GM12878 (cell line): ENCODE measurements at places on chromosomes 3 and 15. TPM values are rescaled to one million over a fixed set of nuclear protein-coding genes. Genes with fewer than 3 reads are reported as not detected.

The EFHB gene
- 0.37 TPM in 1 of 2 replicates, not detected in the other for total RNA-seq

DNA sequence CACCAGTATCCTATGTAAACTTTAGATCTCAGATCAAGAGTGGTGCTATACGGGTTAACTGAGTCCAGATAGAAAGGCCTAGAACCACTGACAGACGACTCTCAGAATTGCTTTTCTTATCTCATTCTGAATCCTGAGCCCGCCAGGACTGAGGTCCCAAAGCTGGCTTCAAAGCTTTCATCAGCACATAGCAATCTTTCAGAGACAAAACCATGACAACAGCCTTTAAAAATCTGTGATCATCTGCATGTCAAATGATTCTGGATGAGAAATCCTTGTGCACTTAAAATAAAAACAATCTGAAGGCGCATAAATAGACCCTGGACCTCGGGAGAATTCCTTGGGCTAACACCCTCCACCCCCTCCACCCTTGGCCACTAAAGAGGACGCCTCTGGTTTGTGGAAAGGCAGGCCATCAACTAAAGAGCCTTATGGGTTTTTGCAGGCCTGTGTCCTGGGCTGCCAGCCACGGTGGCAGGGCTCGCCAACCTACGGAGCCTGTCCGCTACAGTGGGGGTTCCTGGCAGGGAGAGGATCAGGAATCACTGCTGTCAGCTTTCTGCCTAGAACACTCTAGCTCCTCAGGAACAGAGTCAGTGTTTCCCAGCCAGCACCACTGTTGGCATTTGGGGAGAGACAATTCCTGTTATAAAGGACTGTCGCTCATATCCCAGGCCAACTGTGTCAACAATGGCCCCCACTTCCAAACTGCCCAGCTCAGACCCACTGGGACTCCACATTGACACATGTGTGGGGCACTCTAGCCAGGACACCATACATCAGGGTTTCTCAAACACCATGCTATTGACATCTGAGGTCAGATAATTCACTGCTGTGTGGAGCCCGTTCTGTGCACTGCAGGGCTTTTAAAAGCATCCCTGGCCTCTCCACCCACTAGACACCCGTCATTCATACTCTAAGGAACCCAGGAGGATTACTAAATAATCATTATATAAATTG lies 20.2 kb downstream of the TLE3 start:
- no peak for DNase-seq
- H3K36me3 ChIP-seq = peaks cover 34% of the 10 kb centered on the region
- H3K27me3 ChIP-seq = no peaks in the 10 kb centered on the region
- no peaks in the 10 kb centered on the region for H3K4me1 ChIP-seq
- no peak overlapping the region for H3K4me3 ChIP-seq

DNA sequence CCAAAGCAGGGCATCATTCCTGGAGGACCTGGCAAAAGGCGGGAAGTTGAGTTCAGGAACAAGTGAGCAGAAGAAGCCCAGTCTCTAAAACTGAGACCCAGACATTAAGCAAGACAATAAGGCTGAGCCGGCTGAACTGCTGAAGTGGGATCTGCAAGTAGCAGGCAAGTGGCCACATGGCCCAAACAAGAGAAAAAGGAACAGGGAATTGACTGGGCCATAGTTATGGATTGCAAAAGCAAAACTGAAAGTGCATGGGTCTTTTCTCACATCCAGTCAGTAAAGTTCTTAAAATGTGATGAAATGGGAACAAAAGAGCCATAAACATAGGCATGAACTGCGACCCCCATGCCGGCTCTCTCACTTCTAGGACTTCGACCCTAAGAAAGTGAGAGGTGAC lies 101.2 kb downstream of the SCN11A start:
- no peak overlapping the region for H3K27ac ChIP-seq
- no peaks in the 10 kb centered on the region for H3K36me3 ChIP-seq
- H3K4me1 ChIP-seq = no peaks in the 10 kb centered on the region
- H3K4me3 ChIP-seq = no peak overlapping the region
- no peak for DNase-seq

The HSPBAP1 gene
- total RNA-seq = 6.2 and 7.8 TPM in 2 replicates

The CAMK1 gene
- total RNA-seq = 0.61 and 0.64 TPM in 2 replicates

The CPNE4 gene
- total RNA-seq = 0.37 and 0.54 TPM in 2 replicates

The SLC2A2 gene
- total RNA-seq = 0.10 and 0.19 TPM in 2 replicates

- no peak overlapping the region for H3K4me3 ChIP-seq
- no peak for DNase-seq
- H3K27ac ChIP-seq = no peak overlapping the region
- no peaks in the 10 kb centered on the region for H3K4me1 ChIP-seq
Measured at GRCh38 chr15:73941044-73941443, 14.8 kb downstream of the LOXL1 start.

- no peak overlapping the region for H3K4me3 ChIP-seq
- DNase-seq = no peak
- H3K36me3 ChIP-seq = no peaks in the 10 kb centered on the region
- no peaks in the 10 kb centered on the region; the same call in none of the 2 replicates for H3K27me3 ChIP-seq
Measured at GRCh38 chr3:124221422-124221821, 229.5 kb upstream of the ROPN1 start.

The EPHA6 gene
- not detected in 2 replicates for total RNA-seq

DNA sequence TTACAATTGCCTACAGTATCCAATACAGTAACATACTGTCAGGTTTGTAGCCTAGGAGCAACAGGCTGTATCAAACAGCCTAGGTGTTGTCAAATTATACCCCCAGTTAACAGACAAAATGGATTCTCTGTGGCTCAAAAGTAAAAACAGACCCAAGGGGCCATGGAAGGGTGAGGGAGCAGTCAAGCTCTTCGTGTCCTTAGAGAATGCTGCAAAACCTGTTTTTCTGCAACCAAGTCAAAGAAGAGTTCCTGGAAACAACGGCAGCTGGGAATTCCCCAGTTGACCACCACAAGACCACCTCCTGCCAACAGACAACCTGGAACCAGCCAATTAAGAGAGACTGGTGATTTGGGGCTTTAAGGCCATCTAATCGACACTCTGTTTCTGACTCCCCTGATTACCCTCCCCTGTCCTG lies 11.1 kb upstream of the THUMPD3 start:
- no peak overlapping the region for H3K4me3 ChIP-seq
- no peak overlapping the region for H3K27ac ChIP-seq
- no peaks in the 10 kb centered on the region for H3K36me3 ChIP-seq
- H3K27me3 ChIP-seq = no peaks in the 10 kb centered on the region

- no peaks in the 10 kb centered on the region for H3K36me3 ChIP-seq
- no peak overlapping the region for H3K4me3 ChIP-seq
- no peak overlapping the region for H3K27ac ChIP-seq
- no peak for DNase-seq
- H3K4me1 ChIP-seq = no peaks in the 10 kb centered on the region
Measured at GRCh38 chr3:61535826-61536225, 25.5 kb upstream of the PTPRG start.

The ATP10A gene
- 1.1 and 1.5 TPM in 2 replicates for total RNA-seq

DNA sequence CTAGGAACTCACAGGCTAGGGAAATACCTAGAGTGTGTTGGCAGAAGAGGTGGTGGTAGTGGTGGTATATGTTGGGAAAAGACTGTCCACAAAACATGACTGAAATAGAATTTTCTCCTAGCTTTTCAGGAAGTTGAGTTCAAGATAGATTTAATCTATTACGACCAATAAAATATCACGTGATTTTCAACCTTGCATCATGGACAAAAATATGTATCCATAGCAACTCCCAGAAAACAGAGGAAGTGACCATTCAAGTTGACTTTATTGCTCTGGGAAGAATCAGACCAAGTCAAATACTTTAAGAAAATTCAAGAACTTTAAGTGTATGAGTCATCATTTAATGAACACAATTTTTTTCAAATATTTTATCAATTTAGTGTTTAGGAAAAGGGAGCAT lies 347.0 kb upstream of the ZNF385D start:
- no peaks in the 10 kb centered on the region for H3K4me1 ChIP-seq
- no peak overlapping the region for H3K27ac ChIP-seq
- no peaks in the 10 kb centered on the region for H3K27me3 ChIP-seq
- DNase-seq = no peak

DNA sequence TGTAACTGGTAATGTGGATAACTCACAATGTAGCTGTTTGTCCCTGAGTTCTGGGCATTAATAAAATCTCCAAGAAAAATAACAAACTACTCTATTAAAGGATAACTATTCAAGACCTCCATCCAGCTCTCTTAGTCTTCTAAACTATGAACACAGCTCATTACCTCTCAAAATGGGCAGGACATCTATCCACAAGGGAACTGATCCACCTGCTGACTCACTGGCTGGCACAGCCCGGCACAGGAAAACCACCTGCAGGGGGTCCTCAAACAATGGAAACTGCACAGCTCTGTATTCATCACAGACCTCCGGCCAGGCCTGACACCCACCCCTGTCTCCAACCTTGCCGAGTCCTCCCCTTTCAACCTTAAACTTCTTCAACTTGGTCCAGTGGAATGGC lies 255.4 kb downstream of the TJP1 start:
- H3K27ac ChIP-seq = no peak overlapping the region
- H3K4me1 ChIP-seq = no peaks in the 10 kb centered on the region
- no peaks in the 10 kb centered on the region for H3K27me3 ChIP-seq

The COX5A gene
- total RNA-seq = 420 and 445 TPM in 2 replicates

The TMF1 gene
- total RNA-seq = 18.5 and 19.0 TPM in 2 replicates

The FSTL1 gene
- total RNA-seq = 1.0 and 1.7 TPM in 2 replicates

The UBE2E1 gene
- total RNA-seq = 162 and 167 TPM in 2 replicates

DNA sequence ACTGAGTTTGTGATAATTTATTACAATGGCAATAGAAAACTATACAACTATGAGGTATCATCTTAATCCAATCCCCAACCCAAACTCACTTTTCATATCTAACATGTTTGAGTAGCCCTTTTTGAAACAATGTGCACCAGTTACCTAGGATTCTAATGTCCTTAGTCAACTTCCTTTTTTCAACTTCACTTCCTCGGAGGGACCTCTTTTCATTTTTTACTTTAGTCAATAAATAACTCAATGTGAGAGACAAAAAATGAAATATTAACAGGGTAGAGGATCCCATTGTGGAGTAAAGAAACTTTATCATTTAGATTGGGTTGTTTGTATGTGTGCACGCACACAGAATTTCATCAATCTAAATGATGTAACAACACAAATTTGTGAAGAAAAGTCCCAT lies 193.6 kb upstream of the LRRC3B start:
- no peak for DNase-seq
- no peaks in the 10 kb centered on the region for H3K4me1 ChIP-seq
- no peak overlapping the region for H3K27ac ChIP-seq
- H3K27me3 ChIP-seq = no peaks in the 10 kb centered on the region

DNA sequence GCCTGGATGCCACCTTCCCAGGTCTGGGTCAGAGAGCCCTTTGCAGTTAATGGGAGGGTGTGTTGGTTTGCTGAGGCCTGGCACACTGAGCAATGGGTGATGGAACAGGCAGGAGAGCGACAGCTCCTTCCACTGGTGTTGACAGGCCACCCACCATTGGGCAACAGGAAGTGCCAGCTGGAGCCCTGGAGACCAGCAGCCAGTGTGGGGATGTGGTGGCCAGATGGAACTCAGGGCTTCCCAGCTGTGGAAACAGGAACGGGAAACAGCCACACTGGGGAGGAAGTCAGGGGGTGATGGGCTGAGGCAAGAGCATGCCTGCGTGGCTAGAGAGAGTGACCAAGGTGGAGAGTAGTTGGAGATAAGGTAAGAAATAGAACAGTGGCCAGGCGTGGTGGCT lies 9.3 kb downstream of the PSTPIP1 start:
- peaks cover 22% of the 10 kb centered on the region for H3K4me1 ChIP-seq
- no peaks in the 10 kb centered on the region for H3K36me3 ChIP-seq
- no peak overlapping the region for H3K4me3 ChIP-seq
- DNase-seq = no peak
- no peaks in the 10 kb centered on the region for H3K27me3 ChIP-seq
- H3K27ac ChIP-seq = no peak overlapping the region

DNA sequence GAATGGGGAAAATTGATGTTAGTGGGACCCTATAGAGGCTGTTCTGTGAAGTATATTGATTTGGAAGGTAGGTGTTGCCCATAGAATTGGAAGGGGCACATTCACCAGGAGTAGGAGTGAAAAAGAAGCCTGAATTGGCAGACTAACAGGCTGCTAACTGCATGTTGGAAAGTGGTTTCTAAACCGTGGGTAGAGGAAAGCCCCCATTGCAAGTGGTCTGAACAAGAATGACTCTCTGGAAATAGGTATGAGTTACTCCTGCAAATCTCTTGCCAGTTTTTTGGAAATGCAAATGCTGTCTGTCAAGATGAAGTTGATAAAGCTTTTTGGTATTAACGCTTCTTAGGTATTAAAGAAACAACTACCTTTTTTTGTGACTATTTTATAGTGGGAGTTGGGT lies 3.5 kb downstream of the UBE2E1 start:
- H3K4me3 ChIP-seq = peak overlapping the region; percentile 98
- H3K36me3 ChIP-seq = no peaks in the 10 kb centered on the region; the same call in 1 of the 2 replicates
- H3K27ac ChIP-seq = peak overlapping the region; percentile 86
- peaks cover 8% of the 10 kb centered on the region for H3K4me1 ChIP-seq
- H3K27me3 ChIP-seq = no peaks in the 10 kb centered on the region

DNA sequence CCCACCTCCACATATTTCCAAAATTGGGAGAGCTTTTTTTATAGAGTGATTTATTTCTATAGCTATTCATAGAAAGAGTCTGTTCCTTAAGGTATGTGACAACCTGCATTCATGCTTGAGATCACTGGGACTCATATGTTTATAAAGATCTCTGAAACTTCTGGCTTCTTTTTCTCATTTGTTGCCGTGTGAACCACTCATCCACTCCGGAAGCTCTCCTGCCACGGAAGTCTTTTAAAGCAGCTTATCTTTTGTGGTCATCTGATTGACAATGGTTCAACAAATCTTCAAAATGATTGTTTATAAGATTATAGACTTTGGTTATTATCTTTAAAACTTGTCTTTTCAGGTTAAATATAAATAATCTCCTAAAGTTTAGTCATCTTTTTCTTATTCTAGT lies 260.5 kb downstream of the C3orf38 start:
- DNase-seq = no peak
- H3K4me3 ChIP-seq = no peak overlapping the region
- H3K27ac ChIP-seq = no peak overlapping the region
- H3K4me1 ChIP-seq = no peaks in the 10 kb centered on the region

DNA sequence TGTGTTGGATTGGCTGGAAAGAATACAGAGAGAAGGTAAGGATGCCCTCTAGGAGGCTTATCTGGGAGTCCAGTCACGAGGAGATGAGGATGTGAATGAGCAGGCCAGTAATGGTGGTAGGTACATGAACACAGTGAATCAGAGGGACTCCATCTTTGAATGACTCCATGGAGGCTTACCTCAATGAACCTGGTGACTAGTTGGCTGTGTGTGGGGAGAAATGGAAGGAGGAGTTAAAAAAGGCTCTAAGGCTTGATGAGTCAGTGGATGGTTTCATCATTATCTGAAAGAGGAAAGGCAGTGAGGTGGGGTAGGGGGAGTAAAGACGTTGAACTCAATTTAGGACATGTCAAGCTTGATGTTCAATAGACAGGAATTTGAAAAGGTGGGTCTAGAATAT lies 61.1 kb downstream of the KCNAB1 start:
- H3K36me3 ChIP-seq = no peaks in the 10 kb centered on the region
- no peak overlapping the region for H3K27ac ChIP-seq
- no peak overlapping the region for H3K4me3 ChIP-seq
- H3K27me3 ChIP-seq = no peaks in the 10 kb centered on the region

GRCh38 chr3:194900854-194901522 lies 215.3 kb downstream of the FAM43A start:
- no peaks in the 10 kb centered on the region for H3K4me1 ChIP-seq
- H3K4me3 ChIP-seq = no peak overlapping the region
- no peak for DNase-seq
- no peaks in the 10 kb centered on the region for H3K27me3 ChIP-seq

The CHL1 gene
- total RNA-seq = 1.9 and 2.2 TPM in 2 replicates
